ENCODE measurements at places on chromosomes 2 and 18.

DNA sequence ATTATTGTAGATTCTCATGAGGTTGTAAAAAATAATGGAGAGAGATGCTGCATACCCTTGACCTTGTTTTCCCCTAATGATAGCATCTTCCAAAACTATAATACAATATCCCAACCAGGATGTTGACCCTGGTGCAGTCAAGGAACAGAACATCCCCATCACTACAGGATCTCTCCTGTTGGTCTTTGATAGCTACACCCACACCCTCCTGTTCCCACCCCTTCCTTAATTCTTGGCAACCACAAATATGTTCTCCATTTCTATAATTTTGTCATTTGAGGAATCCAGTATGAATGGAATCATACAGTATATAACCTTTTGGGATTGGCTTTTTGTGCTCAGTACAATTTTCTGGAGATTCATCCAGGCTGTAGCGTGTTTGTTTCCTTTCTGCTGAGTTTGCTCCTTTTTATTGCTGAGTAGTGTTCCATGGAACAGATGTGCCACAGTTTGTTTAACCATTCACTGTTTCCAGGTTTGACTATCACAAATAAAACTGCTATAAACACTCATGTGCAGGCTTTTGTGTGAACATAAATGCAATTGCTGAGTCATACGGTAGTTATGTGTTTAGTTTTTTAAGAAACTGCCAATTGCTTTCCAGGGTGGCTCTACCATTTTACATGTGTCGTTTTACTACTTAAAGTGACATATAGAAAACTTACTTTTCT, 22.2 kb downstream of the MCFD2 start:
- no peak for DNase-seq

GRCh38 chr2:74379851-74380789, at the start of gene DCTN1:
Gene DCTN1, minus strand, starts transcription at chr2:74380311. Its CDS starts 274 bp downstream, at chr2:74380037.
- DNase-seq, result no peak

DNA sequence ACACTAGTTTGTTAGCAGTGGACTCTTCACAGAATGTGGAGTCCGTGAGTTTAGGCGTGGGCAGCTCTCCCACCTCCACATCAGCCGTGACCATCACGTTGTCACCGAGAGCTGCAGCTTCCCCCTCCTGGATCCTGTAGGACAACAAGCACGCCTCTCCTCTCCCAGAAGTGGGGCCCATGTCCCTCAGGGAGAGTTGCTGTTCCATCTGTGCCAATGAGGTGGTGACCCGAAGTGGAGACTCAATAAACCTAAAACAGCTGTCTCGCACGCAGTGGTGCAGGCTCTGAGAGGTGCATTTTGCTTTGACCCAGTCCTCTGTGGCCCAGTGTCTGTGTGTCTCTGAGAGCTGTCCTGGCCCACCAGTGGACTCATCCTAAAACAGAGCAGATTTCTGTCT, 456.5 kb upstream of the SOX11 start:
- no peak for DNase-seq

DNA sequence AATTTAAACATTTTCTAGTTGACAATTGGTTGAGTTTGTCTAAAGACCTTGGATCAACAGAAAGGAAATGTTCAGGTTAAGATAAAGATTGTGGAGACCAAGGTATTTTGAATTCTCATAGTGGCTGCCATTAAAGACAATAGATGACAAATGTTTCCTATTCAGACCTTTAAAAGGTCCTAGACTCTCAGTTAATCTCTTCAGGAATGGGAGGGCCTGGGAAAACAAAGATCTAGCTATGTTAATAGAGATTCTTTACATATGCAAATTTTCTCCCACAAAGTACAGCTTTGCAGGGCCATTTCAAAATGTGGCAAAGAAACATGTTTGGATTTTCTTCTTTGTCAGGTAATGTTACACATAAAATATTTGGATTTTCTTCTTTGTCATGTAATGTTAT, 403.9 kb downstream of the SPAG16 start:
- no peak for DNase-seq

DNA sequence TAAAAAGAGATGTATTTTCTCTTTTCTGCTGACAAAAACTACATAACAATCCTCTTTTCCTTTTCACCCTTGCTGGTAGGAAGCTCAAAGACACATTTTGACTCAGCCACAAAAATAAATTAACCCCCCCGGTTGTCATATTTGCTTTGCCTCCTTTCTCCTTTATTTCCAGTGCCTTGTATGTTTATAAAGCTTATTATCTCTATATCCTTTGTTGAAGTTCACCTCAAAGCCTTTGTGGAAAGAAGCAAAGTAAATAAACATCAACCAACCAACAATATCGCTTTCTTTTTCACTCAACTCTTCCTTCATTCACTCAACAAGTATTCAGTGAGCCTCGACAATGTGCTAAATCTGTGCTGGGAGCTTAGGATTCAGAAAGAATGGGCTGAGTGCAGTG, 276.5 kb upstream of the ID2 start:
- no peak for DNase-seq

- DNase-seq, result no peak
These were observed 186.1 kb downstream of the ZFP36L2 start for GRCh38 chr2:43040084-43040854.

DNA sequence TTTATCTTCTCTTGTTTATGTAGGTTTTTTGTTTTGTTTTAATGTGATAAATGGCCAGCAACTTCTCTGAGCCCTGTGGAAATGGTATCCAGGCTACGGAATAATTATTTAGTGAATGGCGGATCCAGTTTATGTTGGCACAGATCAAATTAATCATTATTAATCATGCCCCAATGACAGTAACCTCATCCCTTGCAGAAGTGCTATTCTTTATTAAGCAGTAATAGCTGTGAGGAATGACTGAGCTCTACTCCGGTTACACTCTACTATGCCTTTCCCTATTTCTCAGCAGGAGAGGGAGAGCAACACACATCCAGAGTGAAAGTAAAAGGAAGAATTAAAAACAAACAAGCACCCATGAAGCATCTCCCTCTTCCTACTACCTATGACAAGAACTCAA, 84.8 kb downstream of the SETBP1 start:
- DNase-seq, result no peak

DNA sequence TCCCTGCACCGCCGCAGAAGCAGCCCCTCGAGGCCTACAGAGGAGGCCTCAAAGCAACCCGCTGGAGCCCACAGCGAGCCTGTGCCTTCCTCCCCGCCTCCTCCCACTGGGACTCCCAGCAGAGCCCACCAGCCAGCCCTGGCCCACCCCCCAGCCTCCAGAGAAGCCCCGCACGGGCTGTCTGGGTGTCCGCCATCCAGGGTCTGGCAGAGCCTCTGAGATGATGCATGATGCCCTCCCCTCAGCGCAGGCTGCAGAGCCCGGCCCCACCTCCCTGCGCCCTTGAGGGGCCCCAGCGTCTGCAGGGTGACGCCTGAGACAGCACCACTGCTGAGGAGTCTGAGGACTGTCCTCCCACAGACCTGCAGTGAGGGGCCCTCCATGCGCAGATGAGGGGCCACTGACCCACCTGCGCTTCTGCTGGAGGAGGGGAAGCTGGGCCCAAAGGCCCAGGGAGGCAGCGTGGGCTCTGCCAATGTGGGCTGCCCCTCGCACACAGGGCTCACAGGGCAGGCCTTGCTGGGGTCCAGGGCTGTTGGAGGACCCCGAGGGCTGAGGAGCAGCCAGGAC, 31.2 kb downstream of the GPC1 start:
- peak; percentile 11 for DNase-seq

DNA sequence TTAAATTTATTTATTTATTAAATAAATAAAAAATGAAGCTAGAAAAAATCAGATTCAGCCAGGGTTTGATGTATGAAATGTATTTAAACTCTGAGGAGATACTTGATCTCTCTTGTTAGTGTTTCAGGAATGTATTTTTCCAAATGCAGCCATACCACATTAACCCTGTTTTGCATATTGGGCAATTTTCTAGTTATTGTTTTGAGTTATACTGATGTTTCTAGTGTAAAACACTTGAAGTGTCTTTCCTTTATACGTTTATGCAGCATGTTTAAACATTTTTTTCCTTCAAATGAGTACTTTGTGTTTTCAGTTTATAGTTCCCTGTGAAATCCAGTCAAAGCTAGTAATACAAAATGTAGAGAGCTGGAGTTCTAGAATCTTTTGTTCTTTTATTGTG, 69.9 kb downstream of the WDR7 start:
- no peak for DNase-seq

DNA sequence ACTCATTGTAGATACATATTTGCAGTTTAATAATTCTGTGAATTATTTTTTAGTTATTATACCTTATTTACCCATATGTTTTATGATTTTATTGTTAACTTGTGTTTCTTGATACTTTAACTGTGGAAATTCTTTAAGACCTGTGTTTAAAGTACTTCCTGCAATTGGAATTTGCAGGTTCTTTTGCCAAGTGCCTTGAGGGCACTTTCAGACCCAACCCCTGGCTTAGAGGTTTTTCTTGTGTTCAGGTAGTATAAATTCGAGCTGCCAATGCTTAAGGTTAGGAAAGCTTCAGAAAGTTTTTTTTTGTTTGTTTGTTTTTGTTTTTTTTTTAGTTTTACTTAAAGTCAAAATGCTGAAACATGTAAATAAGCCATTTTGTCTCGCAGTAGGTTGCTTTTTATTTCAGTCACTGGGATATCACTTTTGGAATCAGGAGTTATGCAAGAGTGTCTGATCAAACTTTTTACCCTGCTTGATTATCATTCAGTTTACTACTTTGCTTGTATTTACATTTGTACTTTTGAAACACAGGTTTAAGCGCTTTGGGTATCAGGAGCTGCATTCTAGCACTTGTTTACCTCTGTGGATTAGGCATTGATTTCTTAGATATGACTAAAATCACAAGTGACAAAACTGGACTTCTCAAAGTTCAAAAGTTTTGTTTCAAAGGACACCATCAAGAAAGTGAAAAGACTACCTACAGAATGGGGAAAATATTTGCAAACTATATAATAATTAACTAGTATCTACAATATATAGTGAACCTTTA, 31.8 kb downstream of the TDRD15 start:
- DNase-seq, result no peak

DNA sequence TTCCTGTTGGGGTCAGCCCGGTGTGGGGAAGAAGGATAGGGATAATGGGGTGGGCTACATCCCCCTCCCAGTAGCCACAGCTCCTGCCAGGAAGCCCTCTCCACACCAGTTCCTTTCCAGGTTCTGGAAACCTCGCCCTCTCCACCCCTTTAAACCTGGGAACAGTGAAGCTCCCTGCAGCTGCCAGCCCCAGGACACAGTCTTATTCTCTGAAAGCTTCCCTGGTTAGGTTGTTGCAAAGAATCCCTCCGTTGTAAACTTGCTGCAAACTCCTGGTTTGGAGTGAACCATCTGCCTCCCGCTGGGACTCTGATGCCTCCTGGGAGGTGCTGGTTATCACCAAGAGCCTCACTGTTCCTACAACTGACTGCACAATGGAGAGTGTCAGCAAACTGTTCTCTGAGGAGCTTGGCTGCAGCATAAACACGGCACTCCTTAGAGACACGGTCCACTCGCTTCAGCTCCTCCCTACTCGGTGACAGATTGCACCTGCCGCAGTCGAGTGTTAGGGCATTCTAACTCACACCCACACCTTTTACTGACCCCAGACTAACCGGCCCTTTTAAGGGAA, 261.8 kb upstream of the RAB6C start:
- DNase-seq, result no peak

GRCh38 chr2:26648516-26648915, 7.3 kb upstream of the CIB4 start:
- DNase-seq, result no peak

GRCh38 chr18:34772887-34773286, 62.8 kb downstream of the DTNA start:
- no peak for DNase-seq

DNA sequence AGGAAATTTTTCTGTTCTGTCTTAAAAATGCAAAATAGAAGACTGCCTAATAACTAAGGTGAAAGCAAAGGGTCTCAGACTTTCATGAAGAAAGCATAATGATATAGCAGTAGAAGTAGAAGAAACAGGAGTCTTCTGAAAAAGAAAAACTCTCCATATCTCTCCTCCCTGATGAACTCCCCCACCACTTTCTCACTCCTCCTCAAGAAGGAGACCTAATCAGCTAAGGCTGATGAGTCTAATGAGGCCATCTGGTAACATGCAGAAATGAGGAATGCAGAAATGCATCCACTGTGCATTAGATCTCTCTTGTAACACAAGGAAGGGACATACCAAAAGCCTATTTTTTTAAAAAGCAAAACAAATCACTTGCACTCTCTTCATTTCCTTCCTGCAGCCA, 273.7 kb upstream of the UBE2E3 start:
- DNase-seq, result no peak

- DNase-seq, result no peak
These were observed 815.9 kb upstream of the CNTNAP5 start for GRCh38 chr2:123209202-123209601.

DNA sequence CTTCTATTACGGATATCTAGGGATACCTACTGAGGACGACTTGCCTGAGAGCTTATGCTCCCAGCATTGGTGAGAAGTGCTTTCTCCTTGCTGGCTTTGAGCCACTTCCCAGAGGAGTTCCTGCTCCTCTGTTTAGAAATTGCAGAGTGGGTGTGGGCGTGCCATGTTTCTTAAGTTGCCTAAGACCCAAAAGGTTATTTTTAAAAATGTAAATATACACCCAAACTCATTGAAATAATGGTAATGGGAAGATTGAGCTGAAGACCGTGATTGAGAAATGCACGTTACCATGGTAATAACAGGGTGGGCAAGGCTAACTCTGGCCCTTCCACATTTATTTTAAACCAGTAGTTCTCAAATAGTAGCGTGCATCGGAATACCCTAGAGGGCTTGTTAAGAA, 17.2 kb upstream of the TMEM200C start:
- no peak for DNase-seq

GRCh38 chr18:34314847-34315246, 90.1 kb upstream of the NOL4 start:
- DNase-seq, result no peak

DNA sequence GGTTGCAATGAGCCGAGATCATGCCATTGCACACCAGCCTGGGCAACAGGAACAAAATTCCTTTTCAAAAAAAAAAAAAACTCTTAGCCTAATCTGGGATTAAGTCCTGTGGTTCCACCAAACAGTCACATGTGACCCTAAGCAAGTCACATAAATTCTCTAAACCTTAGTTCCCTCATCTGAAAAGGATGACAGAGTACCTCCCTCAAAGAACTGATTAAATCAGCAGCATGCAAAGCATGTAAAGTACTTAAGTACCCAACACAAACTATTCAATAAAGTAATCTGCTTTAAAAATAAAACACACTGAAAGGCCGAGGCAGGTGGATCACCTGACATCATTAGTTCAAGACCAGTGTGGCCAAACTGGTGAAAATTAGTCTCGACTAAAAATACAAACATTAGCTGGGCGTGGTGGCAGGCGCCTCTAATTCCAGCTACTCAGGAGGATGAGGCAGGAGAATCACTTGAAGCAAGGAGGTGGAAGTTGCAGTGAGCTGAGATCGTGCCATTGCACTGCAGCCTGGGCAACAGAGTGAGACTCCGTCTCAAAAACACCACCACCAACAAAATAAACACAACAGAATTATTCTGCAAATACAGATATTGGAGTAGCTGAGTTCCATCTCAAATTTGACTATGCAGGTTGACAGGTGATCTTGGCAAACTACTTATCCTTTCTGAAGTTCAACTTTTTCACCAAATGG, 7.0 kb downstream of the USP34 start:
- no peak for DNase-seq

Measured in central memory CD8-positive, alpha-beta T cell (primary cell).